ENCODE measurements at places on chromosomes 7 and 10.

GRCh38 chr7:342681-343216 lies 52.8 kb downstream of the FOXL3 start:
- no peak for DNase-seq

- DNase-seq: no peak
Observed at GRCh38 chr7:20778063-20778721, 8.5 kb downstream of the SP8 start.

- DNase-seq: no peak
Observed at GRCh38 chr7:127654404-127655394, 2.7 kb downstream of the SND1 start.

DNA sequence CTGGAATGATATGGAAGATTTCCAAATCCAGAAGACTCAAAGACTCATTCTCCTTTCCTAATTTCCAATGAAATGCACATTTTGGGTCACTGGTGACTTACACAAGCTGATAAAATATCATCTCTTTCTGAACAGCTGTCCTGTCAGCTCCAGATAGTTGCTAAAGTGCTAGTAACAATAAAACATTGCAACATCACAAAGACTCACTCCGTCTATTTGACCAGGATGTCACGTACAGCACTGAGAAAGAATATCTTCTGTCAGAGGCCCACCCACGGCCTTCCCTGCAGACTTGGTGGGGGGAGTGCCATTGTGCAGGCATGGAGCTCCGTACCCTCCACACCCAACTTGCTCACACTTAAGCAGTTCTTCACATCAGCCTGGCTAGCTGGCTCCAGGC lies 78.9 kb upstream of the EGR2 start:
- DNase-seq: no peak

DNA sequence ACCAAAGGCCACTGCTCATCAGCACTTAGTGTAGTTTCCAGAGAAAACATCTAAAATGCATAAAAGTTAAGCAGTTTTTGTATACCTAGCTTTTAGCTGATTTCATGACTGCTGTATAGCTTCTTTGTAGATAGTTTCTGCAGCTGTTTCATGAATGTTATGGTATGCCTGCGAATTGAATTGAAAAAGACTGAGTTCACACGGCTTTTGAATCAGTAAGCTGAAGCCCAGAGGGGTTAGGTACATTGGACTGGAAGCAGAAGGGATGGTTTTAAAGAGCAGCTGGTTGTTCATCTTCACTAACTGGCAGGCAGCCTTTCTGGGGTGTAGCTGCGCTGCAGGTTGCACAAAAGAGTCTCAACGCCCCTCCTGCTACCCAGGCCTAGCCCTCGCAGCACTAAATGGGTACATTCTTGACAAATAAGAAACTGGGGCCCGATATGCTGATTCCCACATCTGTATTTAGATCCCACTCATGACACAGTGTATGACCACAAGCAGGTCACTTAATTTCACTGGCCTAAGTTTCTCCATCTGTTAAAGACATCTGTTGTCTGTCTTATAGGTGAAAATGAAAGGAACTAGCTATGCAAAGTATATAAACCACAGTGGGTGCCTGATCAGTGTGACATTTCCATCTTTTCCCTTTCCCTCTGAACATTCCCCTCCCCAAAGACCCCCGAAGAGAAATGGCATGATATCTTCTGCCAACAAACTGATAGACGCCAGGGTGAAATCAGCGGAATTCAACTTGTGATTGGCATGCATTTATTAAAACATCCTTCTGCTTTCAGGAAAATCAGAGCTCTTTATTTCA lies 85.9 kb upstream of the AGBL3 start:
- DNase-seq: no peak
